ENCODE measurements at places on chromosomes 4 and X.

DNA sequence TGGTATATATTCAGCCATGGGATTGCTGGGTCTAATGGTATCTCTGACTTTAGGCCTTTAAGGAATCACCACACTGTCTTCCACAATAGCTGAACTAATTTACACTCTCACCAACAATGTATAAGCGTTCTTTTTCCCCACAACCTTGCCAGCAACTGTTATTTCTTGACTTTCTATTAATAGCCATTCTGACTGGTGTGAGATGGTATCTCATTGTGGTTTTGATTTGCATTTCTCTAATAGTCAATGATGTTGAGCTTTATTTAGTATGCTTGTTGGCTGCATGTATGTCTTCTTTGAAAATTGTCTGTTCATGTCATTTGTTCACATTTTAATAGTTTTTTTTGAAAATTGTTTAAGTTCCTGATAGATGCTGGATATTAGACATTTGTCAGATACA, 235.2 kb downstream of the HEPH start:
- no peak for DNase-seq

- DNase-seq, result no peak
Measured at GRCh38 chr4:189069772-189070171, 870.9 kb upstream of the FRG1 start.

- no peak for DNase-seq
Measured at GRCh38 chr4:183430317-183430993, 14.0 kb upstream of the CDKN2AIP start.

GRCh38 chr4:176193938-176194337, 1.4 kb downstream of the SPATA4 start:
- no peak for DNase-seq

DNA sequence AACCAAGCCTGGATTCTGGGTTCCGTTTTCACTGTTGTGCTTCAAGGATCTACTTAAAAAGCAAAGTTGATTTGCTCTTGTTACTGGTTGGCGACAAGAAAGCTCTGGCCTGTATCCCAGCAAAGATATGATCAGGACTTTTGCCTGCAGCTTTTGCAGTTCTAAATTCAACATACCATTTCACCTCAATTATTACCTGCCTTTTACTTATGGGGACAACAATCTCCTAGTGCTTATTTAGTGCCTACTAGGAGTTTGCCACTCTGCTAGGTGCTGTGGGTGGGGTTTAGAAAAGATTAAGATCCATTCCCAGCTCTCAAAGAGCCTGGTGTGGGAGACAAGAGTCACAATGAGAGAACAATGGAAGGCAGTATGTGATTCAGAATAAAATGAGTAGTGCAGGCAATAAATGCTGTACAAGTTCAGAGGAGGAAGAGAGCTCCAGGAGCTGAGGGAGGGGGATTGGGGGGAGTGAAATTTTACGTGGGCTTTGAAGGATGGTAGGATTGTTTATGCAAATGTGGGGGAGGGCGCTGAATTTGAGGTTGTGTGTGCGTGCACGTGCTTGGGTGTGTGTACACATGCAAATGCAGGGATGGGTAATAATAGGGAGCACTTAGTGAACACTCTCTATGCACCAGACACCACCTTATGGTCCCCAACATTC, 5.0 kb upstream of the TMEM164 start:
- no peak for DNase-seq

DNA sequence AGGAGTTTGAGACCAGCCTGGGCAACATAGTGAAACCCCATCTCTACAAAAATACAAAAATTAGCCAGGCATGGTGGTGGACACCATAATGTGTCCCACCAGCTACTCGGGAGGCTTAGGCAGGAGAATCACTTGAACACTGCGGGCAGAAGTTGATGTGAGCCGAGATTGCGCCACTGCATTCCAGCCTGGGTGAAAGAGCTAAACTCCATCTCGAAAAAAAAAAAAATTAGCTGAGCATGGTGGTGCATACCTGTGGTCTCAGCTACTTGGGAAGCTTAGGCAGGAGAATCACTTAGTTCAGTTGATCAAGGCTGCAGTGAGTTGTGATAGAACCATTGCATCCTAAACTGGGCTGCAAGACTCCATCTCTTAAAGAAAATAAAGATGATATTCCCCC, 91.2 kb downstream of the PLS3 start:
- DNase-seq, result no peak

DNA sequence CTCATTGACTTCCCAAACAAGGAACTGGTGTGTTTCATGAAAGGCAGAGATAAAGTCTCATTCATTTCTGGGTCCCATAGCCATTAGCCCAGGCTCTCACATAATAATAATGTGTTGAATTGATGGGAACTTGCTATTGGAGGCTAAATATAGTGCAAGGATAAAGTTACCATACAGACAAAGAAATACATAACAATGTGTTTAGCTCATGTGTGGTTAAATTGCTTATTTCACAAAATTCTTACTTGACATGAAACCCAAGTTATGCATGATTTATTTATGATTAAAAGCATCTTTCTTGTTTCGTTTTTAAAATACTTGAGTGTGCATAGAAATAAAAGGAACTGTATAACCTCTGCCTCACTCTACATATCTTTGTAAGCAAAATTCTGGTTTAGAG, 37.3 kb upstream of the LPAR4 start:
- DNase-seq, result no peak

DNA sequence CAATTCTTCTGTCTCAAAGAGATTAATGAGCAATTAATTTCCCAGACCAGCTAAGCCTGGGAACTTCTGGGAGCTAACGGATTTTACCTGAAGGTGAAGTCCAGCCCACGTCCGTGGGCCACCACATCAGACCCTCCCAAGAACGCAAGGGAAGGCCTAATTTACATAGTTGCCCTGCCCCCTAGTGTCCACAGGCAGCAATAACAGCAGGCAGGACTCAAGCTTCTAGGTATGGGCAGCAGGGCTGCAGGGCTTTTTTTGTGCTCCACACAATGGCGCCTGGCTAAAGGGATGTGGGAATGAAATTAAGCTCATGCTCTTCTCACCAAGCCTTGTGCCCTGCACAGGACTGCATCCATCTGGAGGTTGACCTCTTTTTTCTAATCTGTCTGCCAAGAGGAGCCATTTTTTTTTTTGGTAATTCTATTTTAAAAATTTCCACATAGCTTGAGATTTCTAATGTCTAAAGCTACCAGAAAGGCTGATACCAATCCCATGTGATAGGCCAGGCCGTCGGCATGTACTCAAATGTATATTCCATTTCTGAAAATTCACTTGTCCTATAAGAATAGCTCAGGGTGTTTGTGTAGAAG, 111.9 kb upstream of the TMEM164 start:
- peak; percentile 51 for DNase-seq

DNA sequence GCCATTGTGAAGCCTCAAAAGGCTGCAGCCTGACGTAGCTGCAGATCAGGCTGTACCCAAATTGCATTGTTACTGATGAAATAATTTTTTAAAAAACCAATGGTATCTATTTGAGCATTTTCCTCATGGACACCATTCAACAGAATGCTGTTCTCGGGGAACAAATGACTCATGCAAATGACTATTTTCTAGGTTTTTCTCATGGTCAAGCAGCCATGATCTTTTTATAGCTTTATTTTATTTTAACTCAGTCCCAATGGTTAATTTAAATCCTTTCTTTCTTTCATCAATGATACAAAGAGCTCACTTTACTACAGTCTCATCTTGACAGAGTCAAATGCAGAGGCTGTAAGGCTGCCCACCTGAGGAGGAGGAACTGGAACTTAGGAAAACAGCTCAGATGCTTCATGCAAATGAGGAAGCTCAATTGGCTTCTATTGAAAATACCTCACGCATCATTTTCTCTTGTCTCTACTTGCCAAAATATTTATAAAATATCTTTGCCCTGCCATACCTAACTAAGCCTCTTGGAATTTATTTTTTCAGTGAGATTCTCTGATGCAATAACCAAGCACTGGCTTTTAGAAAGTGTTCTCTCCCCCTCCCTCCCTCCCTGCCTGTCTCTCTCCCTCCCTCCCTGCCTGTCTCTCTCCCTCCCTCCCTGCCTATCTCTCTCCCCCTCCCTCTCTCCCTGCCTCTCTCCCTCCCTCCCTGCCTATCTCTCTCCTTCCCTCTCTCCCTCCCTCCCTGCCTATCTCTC, 81.0 kb downstream of the SORBS2 start:
- DNase-seq, result no peak

DNA sequence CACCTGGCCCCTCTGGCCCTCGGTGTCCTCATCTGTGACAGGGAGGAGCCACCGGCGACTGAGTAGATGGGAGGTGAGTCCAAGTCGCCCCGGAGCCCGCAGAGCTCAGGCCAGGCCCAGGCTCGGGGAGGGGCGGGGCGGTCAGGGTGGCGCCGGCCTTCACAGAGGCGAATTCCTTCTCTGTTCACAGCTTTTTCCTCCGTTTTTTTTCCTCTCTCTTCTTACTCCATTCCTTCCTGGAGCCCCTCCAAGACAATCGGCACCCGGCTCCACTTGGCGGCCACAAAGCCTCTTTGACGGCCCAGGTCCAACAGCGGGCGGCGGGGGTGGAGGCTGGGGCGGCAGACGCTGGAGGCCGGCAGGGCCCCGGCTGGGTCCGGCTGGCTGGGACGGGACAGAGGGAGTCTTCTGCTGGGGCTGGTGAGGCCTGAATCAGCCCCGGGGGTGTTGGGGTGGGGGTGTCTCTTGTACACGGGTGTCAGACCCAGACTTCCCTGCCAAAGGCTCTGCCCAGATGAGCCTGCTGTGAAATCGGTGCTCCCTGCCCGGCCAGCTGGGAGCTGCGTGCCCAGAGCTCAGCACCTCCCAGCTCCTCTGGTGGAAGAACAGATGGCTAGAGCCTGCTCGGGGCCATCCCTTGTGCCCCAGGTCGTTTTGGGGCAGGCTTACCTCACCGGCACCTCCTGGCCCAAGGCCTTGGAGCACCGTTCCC, 22.6 kb downstream of the FGFRL1 start:
- no peak for DNase-seq

- DNase-seq, result no peak
Measured at GRCh38 chr4:123405267-123405865, 8.8 kb downstream of the SPRY1 start.

GRCh38 chr4:77154761-77155499, 2.1 kb upstream of the CCNG2 start:
- no peak for DNase-seq

GRCh38 chr4:6641164-6641970, 882 bp downstream of the MRFAP1 start:
- DNase-seq, result peak; percentile 57

All from GM20000 (cell line).